T-helper 17 cell (primary cell): ENCODE measurements at places on chromosomes 5 and 9.

DNA sequence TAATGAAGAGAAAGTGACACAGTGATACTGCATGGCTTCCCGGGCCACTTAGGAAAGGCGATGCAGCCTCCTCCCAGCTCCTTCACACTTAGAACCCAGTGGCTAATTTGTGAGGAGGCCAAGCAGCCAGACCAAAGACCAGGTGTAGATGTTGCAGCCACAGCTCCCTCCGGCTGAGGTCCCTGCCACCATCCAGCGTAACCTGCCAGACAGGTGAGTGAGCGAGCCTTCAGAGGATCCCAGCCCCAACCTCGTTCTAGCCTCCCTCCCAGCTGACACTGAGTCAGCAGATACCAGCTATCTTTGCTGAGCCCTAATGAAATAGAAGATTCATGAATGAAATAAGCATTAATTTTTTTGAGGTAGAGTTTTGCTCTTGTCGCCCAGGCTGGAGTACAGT lies 59.7 kb downstream of the COL23A1 start:
- no peak for DNase-seq

GRCh38 chr9:104091116-104091515 lies 3.0 kb upstream of the SMC2 start:
- DNase-seq = no peak

GRCh38 chr5:139593716-139594319 lies 32.7 kb downstream of the UBE2D2 start:
- no peak for DNase-seq

- DNase-seq = no peak
Measured at GRCh38 chr9:35906923-35907699, 1.1 kb downstream of the HRCT1 start.

- DNase-seq = no peak
Measured at GRCh38 chr5:149386166-149386565, 7.1 kb upstream of the IL17B start.

DNA sequence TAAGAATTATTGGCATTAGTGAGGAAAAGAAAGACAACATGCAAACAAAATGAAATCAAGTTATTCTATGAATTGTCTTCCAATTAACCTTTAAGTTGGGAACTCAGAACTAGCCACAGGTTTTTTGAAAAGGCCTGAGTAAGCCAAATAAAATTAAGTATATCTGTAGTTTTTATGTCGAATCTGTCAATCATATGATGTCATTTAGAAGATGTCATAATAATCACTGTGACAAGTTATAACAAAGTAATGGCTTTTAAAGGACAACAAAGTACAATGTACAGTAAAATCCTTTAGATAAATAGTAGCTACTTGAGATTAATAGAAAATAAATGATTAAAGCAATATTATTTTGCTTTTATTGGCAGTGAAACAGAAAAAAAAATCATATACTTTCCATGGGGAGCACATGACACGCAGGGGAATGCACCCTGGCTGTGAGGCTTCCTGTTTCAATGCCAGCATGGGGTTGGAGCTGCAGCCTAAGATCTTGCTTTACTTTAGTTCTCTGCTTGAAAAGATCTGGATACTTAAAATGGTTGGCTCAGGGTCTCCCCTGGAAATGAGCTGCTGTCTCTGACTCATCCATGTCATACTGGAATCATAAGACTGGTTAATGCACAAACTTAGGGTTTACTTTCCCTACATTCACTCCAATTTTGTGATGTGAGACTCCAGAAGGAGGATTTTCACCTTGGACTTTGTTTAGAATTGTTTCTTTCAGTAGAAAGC lies 284.3 kb downstream of the TAF11L14 start:
- DNase-seq = no peak

DNA sequence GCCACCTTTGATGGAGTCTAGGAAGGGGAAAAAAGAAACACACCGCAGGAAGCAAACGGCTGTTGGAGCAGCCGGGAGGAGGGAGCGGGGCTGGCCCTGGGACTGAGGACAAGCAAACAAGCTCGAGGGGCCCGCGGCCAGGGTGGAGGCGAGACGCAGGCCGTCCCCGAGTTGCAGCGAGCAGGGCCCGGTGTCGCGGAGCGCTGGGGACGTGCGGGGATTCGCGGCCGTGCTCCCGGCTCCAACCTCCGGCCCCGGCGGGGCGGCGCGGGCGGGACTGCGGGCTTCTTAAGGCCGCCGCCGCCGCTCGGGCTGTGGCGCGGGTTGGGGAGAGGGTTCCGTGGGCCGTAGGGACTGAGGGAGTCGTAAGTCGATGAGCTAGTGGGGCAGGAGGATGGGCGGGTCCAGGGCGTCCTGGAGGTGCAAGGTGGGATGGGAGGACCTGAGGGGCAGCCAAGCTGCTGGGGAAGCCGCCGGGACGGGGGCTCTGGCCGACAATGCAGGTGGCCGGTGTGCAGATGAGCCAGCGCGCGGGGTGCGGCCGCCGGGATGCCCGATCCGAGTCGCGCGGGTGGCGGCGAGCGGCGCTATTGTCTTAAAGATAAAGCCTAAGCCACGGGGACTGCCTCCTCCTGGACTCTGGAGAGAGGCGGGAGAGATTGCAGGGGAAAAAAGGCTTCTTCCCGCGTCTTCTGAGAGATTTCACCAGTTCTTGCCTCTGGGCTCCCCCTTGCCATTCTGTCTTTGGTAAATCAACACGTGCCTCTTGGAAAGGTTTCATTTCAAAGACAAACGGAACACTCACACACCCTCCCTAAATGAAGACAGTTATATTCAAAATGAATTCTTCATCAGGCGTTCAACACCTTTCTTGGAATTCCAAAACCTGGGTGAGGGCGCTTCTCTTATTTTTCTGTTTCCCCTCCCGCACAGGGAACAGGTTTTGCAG lies 1.6 kb upstream of the HAPLN1 start:
- no peak for DNase-seq

DNA sequence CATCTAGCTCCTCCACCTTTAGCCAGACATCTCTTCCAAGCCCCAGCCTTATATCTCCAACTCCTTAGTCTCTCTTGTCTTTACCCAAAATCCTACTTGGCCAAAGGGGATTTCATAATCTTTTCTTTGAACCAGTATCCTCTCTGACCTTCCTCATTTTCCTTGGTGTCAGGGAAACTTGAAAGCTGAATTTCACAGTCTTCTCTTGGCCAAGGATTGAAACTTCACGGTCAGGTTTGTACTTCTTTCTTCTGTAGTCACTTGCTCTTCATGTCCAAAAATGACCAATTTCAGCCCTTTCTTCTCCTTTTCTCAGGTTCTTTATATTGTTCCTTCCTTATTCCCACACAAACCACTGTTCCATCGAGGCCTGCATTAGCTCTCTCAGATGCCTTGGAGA lies 473.7 kb upstream of the KLF4 start:
- no peak for DNase-seq

GRCh38 chr9:137666955-137667670 lies 48.3 kb downstream of the EHMT1 start:
- DNase-seq = no peak

GRCh38 chr5:78008356-78008967 lies 232.3 kb upstream of the TBCA start:
- DNase-seq = no peak

- DNase-seq = no peak
Measured at GRCh38 chr9:126216826-126217225, 109.8 kb upstream of the MVB12B start.
